CD4-positive, alpha-beta T cell treated with Interleukin-17A for 4 hours (primary cell): ENCODE measurements at places on chromosomes 2 and 18.

DNA sequence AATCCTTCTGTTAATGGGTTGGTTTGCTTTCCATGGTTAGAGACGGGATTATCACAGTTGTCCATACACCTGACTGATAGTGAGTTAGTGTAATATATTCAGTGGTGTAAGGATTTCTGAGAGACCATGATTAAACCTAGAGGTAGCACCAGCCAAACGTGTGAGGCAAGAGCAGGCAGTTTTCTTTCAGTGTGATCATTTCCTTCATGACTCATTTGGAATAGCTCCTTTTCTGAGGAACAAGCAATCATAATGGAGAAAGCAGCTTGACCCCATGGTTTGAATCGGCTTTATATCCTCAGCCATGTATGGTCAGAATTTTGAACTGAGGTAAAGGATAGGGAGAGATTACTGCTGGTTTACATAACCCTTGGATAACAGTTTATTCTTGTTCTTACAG lies 2.9 kb downstream of the MXD1 start:
- no peak for DNase-seq

- no peak for DNase-seq
Measured at GRCh38 chr2:47867205-47867604, 39.1 kb downstream of the FBXO11 start.

DNA sequence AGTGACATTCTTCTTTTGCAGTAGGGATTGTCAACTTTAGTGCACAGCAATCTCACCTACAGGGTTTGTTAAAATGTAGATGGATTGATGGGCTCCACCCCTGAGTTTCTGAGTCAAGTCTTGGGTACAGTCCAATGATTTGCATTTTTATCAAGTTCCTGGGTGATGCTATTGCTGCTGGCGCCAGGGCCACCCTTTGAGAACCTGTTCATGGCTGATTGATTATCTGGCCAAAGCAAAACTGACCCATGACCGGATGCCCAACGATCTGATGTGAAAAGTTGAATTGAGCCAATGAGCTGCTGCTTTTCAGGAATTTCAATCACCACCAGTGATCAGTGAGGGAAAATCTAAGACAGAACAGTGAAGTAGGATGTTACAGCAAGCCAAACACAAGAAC lies 675.3 kb downstream of the TMEM182 start:
- DNase-seq, result no peak

GRCh38 chr2:219286436-219287115 lies 7.4 kb downstream of the DNAJB2 start:
- no peak for DNase-seq

DNA sequence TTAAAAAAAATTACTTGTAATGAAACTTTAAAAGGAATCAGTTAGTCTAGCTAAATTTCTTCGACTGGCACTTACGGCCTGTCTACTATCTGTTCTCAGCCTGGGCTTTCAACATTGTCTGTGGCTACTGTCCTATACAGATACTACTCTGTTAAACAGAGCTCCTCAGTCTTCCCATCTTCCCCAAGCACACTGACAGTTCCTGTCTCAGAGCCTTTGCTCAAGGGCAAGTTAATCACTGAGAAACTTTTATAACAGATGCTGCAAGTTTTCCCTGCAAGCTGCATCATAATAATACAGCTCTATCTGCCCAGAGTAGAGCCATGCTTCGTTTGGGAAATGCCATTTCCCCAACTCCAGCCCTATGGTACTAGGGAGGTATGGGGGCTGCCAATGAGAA lies 11.3 kb upstream of the YPEL5 start:
- no peak for DNase-seq

GRCh38 chr18:10346749-10347415 lies 107.6 kb upstream of the APCDD1 start:
- no peak for DNase-seq

GRCh38 chr2:144389151-144389929 lies 130.6 kb downstream of the ZEB2 start:
- DNase-seq, result no peak

- no peak for DNase-seq
Measured at GRCh38 chr2:224142397-224143312, 103.6 kb upstream of the SERPINE2 start.

DNA sequence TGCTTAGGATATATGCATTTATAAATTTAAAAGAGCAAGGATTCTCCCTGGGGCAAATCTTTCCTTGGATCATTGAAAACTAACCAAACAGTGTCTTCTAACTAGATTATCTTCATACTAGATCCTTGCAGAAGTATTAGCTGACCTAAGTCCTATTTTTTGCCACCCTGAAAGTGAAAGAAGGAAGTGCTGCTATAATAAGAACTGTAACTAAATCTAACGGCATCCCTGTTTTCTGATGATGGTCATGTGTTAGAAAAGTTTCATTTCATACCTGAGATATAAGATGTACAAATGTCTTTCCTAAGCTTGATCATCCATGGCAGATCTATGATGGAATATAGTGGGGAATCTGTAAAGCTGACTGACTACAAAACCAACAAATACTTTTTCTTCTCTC lies 102.7 kb downstream of the MAP2 start:
- no peak for DNase-seq

GRCh38 chr2:240269380-240269779 lies 128.9 kb upstream of the OTOS start:
- no peak for DNase-seq

GRCh38 chr2:194166818-194167217 lies 1490.2 kb upstream of the SLC39A10 start:
- DNase-seq, result no peak

DNA sequence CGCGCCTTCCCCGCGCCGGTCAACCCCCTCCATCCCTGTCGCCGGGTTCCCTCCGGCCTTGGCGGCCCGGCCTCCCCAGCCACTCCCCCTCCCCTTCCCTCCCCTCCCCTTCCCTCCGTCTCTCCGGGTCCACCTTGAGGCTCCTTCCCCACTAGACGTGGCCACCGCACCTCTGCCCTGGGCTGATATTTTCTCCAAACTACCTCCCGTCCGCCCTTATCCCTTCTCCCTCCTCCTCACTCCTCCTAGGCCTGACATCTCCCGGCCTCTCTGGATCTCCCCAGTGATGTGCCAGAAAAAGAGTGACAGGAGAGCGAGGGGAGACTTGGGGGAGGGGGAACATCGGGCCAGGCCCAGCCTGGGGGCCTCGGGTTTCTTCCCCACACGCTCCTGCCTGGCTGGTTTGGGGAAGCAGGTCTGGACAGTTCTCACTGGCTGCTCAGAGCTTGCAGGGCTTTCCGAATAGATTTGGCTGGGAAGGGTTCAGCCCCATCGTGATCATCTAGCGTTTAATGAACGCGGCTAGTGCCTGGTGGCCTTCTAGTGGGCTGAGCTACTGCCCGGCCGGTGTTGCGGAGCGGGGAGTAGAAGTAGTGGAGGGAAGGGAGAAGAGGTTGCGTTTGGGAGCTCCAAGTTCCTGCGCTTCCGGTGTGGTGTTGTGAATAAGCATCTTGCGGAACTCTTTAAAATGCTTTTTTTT lies 641 bp downstream of the MAPRE3 start:
- peak; percentile 11 for DNase-seq

GRCh38 chr2:234468503-234468902 lies 28.4 kb downstream of the ARL4C start:
- no peak for DNase-seq

- DNase-seq, result no peak
Measured at GRCh38 chr2:203808046-203808750, 59.4 kb upstream of the CTLA4 start.

DNA sequence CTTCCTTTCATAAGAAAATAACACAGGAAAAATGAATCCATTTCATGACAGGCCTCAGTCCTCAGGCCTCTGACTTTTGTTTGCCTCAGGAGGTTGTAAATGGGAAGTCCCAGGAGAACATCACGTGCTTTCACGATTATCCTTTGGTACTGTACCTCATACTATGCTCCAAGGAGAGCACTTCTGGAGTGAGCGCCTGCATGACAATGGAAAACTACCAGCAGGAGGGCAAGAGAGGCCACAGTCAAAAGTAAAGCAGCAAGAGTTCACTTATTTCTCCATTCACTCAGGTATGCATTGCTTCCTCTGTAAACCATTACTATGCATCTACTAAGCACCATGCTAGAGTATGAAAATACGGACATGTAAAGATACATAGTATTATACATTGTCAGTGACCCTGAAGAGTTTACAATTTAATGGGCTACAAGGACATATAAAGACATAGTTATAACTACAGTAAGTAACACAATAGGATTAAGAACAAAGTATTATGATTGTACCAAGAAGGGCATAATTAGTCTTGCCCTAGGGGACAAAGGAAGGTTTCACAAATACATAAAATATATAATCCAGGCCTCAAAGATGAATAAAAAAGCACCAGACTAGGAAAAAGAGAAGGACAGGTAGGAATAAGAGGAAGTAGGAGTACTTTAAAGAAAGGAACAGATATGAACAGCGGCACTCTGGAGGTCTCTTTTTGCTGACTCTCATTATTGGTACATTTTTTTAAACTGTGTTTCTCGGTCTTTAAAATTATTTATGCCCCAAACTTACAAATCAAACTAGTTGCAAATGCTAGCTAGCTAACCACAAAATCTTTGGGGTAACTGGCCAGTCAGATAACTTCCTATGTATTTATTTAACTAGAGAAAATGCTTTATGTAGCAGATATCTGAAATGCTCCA lies 806.7 kb downstream of the NRXN1 start:
- DNase-seq, result no peak

DNA sequence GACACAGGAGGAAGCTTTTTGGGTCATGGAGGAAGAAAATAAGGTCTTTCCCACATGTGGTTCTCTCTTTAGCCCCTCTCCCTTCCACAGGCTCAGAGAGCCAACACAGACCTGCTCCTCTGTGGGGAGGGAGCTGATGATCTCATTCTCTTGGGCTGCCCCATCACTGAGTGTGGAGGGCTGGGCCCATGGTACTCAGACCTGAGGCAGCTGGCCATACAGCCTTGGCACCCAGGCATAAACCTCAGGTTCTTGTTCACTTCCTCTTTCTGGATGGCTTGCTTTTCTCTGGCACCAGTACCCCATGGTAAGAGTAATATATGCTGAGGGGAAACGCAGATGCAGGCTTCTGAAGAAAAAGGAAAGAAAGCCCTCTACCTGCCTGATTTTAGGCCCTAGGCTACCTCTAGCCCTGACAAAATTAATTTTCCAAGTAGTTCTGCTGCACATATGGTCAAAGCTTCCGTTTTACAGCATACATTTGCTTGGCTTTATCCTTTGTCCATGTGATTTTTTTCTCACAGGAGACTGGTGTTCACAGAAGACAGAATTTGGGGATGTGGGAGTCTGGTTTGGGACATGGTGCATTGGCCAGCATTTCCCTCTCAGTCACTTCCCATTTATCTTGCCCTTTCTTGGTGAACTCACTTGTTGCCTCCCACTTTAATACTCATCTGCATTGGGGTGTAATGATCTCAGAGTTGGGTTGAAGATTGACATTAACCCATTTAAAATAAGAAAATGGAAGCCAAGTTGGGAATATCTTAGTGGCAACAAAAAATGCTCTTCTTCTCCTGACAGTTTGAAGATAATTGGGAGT lies 11.1 kb downstream of the DHRS9 start:
- no peak for DNase-seq

GRCh38 chr2:240233885-240234502 lies 93.5 kb upstream of the OTOS start:
- no peak for DNase-seq

DNA sequence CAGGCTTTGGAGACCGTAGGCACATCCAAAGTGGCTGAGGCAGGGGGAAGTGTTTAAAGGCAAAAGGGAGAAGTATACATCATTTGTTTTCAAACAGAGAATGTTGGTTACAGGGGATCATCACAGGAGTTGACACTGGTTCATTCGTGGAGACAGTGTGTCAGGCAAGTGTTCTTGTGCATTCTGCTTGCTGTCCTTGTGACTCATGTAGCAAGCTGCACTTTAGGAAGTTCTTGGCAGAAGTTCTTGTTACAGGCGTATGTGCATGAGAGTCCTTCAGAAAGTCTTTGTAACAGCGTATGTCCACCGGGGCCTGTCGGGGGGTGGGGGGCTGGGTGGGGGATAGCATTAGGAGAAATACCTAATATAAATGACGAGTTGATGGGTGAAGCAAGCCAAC lies 36.5 kb upstream of the B4GALT6 start:
- no peak for DNase-seq

DNA sequence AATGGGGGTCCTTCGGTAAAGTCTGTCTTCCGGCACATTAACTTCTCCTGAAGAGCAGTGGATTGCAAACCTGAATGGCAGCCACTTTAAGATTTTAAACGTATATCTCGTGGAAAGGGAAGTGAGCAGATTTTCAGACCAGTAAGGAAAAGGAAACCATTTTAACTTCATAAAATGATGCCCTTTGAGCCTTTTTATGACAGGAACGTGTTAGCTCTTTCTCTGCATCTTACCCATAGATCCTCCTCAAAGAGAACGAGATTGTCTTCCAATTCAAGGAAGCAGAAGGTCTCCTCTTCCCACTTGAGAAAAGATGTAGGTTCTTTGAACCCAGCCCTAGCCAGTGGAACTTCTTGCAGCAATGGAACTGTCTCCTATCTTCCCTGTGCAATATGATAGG lies 35.6 kb downstream of the HK2 start:
- no peak for DNase-seq

GRCh38 chr18:54924948-54925347 lies 34.3 kb downstream of the CCDC68 start:
- no peak for DNase-seq

DNA sequence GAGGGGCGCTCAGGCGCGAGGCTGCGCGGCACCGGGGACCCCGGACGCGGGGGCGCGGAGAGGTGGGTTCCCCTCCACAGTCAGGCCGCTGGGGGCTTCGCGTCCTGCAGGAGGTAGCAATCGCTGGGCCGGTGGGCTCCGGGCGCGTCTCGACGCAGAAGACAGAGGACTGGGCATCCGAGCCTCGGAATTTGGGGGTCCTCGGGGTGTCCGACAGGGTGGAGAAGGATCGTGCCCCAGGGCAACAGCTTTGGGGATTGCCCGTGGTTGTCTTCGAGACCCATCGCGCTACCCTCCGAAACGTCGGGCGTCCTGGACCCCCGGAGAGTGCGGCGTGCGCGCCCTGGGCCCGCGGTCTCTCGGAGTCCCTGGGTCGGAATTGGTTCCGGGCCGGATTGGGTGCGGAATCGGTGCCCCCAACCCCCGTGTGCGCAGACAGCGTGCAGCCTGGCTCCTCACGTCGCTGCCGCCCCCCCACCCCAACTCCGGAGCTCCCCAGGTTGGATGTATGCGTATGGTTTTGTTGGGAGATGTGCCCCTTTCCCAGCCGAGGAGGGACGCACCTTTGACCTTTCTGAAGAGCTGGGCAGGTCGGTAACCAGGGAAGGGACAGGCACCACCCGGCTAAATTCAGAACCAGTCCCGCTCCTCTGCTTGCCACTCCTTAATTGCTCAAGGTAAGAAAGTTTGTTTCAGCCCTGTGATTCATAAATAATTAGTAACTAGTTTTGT lies 750 bp downstream of the NPAS2 start:
- no peak for DNase-seq

- no peak for DNase-seq
Measured at GRCh38 chr2:8984855-8985254, 18.6 kb downstream of the MBOAT2 start.

DNA sequence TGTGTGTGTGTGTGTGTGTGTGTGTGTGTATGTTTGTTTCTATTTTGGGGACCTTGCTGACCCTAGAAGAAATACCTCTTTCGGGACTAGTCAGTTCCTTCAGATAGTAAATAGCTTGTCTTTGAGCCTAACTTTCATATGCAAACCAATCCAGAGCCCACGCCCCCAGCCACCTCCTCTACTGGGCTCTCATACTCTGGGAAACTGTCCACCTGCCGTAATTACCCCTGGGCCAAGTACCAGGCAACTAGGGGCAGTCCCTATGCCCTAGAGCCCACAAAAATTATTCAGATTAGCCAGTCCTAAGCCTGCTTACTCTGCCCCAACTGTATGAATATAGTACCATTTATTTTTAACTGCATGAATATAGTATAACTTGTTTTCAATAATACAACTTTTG lies 970.4 kb downstream of the EPHA4 start:
- no peak for DNase-seq
